ENCODE measurements at places on chromosomes 4 and X. TPM values are rescaled to one million over a fixed set of nuclear protein-coding genes. Genes with fewer than 3 reads are reported as not detected.

DNA sequence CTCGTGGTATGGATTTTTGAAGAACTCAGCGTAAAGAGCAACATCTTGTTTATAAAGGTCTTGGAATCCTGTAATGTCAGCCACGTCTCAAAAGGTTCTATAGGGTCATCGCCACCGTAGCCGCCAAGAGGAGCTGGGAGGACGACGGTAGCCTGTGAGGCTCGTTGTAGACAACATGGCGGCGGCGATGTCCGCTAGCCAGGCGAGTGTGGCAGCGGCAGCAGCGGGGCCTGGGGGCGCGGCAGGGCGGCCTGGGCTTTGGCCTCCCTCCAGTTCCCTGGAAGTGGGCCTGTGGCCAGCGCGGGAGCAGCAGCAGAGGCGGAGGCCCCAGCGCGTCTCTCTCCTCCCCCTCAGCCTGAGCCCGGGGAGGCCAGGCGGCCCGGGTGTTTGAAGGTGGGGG is 143.5 kb upstream of the PBDC1 start:
- H3K4me3 ChIP-seq, result no peak overlapping the region
- H3K27ac ChIP-seq, result no peak overlapping the region
- H3K36me3 ChIP-seq, result no peaks in the 10 kb centered on the region
- no peaks in the 10 kb centered on the region for H3K4me1 ChIP-seq
- DNase-seq, result no peak
- no peaks in the 10 kb centered on the region for H3K27me3 ChIP-seq

- H3K27ac ChIP-seq, result peak overlapping the region; percentile 86
- H3K27me3 ChIP-seq, result no peaks in the 10 kb centered on the region
- DNase-seq, result no peak
- peaks cover 21% of the 10 kb centered on the region for H3K4me1 ChIP-seq
These were observed 4.6 kb upstream of the KANTR start for GRCh38 chrX:53089224-53089842.

DNA sequence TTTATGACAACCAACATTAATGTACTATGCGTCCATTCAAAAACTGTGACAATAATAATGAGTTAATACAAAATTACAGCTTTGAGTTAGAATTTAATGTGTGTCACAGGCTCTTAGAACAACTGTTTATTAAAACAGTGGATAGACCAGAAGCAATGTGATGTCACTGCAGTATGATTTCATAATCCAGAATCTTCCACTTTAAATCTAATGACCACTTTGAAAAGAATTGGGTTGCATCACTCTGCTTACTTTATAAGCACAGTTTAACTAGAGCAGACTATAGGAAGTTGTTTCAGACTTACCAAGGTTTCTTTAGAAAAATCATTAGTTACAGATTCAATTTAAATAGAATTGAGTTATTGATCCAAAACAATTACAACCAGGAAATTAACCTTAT is 758.5 kb downstream of the KCTD8 start:
- no peak overlapping the region for H3K4me3 ChIP-seq
- no peaks in the 10 kb centered on the region for H3K4me1 ChIP-seq
- H3K36me3 ChIP-seq, result no peaks in the 10 kb centered on the region
- H3K27me3 ChIP-seq, result no peaks in the 10 kb centered on the region
- no peak overlapping the region for H3K27ac ChIP-seq
- no peak for DNase-seq

DNA sequence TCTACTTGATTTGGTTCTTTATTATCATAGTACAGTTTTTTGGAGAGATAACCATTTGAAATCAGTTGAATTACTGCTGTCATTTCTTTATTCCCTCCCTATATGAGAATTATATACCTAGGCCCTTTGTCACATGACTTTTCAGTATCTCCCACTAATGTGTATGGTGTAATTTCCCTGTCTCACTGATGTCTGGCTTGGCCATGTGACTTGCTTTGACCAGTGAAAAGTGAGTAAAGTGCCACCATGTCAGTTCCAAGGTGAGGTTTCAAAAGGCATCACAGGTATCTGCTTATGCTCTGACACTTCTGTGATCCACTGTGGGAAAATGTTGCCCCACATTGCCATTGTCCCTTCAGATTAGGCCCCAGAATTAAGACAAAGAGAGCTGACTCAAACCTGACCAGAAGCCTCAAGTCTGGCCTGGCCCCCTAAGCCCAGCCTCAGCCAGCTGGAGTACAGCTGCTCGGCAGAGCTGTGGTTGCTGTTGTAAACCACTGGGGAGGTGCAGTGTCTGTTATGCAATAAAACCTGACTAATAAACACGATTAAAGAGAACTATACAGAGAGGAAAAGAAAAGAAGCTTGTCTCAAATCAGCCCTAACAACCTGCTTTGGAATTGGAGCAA is 27.5 kb downstream of the SETD7 start:
- no peak overlapping the region for H3K27ac ChIP-seq
- no peak overlapping the region for H3K4me3 ChIP-seq
- peaks cover 6% of the 10 kb centered on the region for H3K36me3 ChIP-seq
- H3K4me1 ChIP-seq, result no peaks in the 10 kb centered on the region
- no peaks in the 10 kb centered on the region for H3K27me3 ChIP-seq

DNA sequence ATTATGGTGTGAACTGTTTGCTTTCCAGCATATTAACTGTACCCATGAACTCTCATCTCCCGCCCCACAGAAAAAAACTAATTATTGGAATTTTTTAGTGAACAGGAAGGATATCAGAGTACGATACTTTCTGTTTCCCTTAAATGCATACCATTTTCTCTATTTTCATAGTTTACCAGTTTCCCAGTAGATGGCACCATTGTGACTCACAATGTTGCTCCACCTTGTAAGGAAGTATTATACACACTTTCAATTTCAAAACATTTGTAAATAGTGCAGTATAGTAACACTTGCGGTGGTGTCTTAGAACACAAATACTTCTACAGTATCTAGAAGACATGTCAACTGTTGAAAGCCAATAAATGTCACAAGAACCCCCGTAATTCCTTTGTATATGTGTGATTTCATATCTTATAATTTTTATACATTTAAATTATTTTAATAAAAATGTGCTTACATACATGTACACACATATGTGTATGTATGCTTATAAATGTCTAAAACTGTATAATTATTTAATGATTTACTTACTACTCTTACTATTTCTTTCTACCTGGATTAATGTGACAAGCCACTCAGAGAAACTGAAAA is 167.3 kb downstream of the SLIT2 start:
- no peak overlapping the region for H3K27ac ChIP-seq
- no peaks in the 10 kb centered on the region for H3K36me3 ChIP-seq
- H3K4me3 ChIP-seq, result no peak overlapping the region
- H3K27me3 ChIP-seq, result no peaks in the 10 kb centered on the region

GRCh38 chr4:13493793-13494192 is 9.7 kb upstream of the RAB28 start:
- H3K4me1 ChIP-seq, result no peaks in the 10 kb centered on the region
- H3K4me3 ChIP-seq, result no peak overlapping the region
- no peak overlapping the region for H3K27ac ChIP-seq
- peaks cover 10% of the 10 kb centered on the region for H3K27me3 ChIP-seq
- DNase-seq, result no peak
- no peaks in the 10 kb centered on the region for H3K36me3 ChIP-seq

DNA sequence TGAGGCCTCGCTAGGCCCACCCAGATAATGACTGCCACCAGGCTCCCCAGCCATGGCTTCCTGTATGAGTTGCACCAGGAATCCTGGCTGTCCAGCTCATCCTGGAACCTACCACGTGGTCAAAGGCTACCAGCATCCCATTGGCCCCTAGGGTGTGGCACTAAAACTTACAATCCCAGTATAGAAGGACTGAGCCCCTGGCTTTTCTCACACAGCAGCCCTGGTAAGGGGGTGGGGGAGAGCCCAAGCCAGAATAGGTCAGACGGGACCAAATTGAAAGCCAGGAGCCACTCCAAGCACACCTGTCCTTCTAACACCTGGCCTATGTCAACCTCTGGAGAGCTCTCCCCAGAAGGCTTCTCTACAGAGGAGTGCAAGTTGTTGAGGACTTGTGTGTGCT is 269.3 kb upstream of the AGTR2 start:
- no peak for DNase-seq
- no peaks in the 10 kb centered on the region for H3K36me3 ChIP-seq
- peaks cover 9% of the 10 kb centered on the region for H3K27me3 ChIP-seq
- H3K4me1 ChIP-seq, result peaks cover 3% of the 10 kb centered on the region

DNA sequence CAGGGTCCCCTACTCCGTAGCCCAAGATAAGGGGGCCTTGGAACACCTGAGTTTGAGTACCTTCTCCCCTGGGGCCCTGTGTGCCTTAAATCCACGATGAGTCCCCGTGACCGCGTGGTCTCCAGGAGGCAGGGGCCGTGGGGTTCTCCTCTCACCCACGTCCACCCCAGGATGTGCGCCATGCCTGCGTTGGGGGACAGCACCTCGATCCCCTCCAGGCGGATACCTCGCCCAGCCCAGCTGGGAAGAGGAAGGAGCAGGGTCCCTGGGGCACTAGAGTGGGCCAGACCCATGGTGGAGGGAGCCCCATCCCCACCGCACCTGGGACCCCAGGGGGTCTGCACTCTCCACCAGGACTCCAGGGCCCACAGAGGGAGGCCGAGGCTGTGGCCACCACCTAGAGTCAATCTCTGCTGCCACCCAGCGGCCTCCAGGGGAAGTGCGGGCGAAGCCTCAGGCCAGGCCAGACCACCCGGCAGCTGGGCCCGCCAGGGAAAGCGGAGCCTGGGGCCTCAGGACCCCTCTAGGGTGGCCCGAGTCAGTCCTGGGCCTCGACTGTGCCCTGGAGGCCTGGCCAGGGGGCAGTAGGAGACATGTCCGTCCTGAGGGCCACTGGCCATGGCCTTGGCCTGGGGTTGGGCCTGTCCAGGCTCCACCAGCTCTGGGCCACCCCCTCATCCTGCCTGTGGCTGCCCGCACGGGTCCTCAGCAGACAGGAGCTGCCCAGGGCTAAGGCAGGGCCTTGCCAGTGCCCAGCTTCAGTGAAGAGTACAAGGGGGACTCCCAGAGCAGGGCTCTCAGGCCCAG is 55.0 kb downstream of the FAM53A start:
- H3K36me3 ChIP-seq, result no peaks in the 10 kb centered on the region
- no peaks in the 10 kb centered on the region for H3K27me3 ChIP-seq
- H3K4me1 ChIP-seq, result no peaks in the 10 kb centered on the region

GRCh38 chr4:24102621-24103020 is 212.8 kb upstream of the PPARGC1A start:
- no peak for DNase-seq
- no peaks in the 10 kb centered on the region for H3K4me1 ChIP-seq
- H3K27ac ChIP-seq, result no peak overlapping the region
- H3K36me3 ChIP-seq, result no peaks in the 10 kb centered on the region
- H3K4me3 ChIP-seq, result no peak overlapping the region
- H3K27me3 ChIP-seq, result no peaks in the 10 kb centered on the region

DNA sequence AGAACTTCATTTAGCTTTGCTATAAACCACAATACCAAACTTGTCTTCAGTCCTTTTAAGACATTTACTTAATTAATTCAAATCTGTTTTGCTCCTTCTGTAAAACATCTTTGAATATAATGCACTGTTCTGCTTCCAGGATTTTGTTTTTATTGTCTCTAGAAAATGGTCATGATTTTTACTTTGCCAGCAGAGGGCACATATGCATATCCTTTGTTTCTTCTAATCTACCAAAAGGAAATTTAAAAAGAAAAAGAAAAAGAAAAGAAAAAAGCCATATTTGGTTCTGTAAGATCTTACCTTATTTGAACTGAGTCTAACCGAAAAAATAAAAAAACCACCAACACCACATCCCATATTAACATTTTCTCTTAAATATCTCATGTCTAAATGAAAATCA is 101.9 kb upstream of the CCSER1 start:
- no peak for DNase-seq
- H3K4me1 ChIP-seq, result no peaks in the 10 kb centered on the region
- no peak overlapping the region for H3K27ac ChIP-seq
- H3K4me3 ChIP-seq, result no peak overlapping the region
- no peaks in the 10 kb centered on the region for H3K36me3 ChIP-seq
- H3K27me3 ChIP-seq, result no peaks in the 10 kb centered on the region

DNA sequence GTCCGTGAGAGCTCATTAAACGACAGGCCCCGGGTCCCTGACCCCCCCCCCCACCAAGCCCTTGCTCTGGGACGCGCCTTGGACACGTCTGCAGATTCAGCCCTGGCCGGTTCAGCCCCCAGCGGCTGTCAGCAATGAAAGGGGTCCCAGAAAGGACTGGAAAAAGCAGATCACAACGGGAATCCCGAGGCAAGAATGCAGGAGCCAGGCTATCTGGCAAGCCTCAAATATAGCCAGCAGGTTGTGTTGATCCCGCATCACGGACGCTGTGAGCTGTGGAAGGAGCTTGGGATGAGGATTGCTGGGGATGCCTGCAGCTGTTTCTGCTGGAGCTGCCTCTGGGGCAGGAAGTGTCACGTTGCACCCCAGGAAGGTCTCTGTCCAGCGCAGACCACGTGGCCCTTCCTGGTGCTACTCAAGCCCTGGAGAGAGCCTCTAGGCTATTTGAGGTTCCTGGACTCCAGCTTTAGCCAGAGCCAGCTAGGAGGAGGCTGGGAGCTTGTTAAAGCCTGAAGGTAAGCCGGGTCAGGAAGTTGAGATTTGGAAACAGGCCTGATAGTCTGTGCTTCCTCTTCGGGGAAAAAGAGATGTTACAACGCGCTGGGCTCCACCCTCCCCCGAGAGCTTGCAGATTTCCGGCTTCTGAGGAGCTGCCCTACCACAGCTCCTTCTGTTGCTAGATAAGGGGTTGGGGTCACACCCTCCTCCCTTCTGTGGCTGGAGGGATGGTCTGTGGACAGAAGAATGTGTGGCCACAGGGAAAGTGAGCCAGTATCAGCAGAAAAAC is 19.3 kb upstream of the CSF2RA start:
- peak overlapping the region; percentile 94 for H3K27ac ChIP-seq
- DNase-seq, result peak; percentile 88
- peaks cover 10% of the 10 kb centered on the region for H3K27me3 ChIP-seq
- peak overlapping the region; percentile 18 for H3K4me3 ChIP-seq

- no peaks in the 10 kb centered on the region for H3K36me3 ChIP-seq
- no peak overlapping the region for H3K4me3 ChIP-seq
- no peaks in the 10 kb centered on the region for H3K27me3 ChIP-seq
- DNase-seq, result peak; percentile 43
- no peaks in the 10 kb centered on the region for H3K4me1 ChIP-seq
These were observed 214.0 kb upstream of the UGT8 start for GRCh38 chr4:114384629-114385028.

- H3K27me3 ChIP-seq, result no peaks in the 10 kb centered on the region
- no peak overlapping the region for H3K4me3 ChIP-seq
- no peak for DNase-seq
- no peak overlapping the region for H3K27ac ChIP-seq
- H3K4me1 ChIP-seq, result no peaks in the 10 kb centered on the region
These were observed 4.2 kb downstream of the MYOZ2 start for GRCh38 chr4:119139822-119140252.

GRCh38 chr4:10086506-10087120 is 30.0 kb downstream of the WDR1 start:
- H3K4me1 ChIP-seq, result peaks cover 3% of the 10 kb centered on the region
- no peaks in the 10 kb centered on the region for H3K27me3 ChIP-seq
- H3K36me3 ChIP-seq, result peaks cover 99% of the 10 kb centered on the region
- DNase-seq, result no peak

IKBKG gene
- polyA plus RNA-seq, result 38.3 TPM

STOX2 gene
- 1.3 TPM for polyA plus RNA-seq

ZNF674 gene
- polyA plus RNA-seq, result 2.8 TPM

SLC34A2 gene
- polyA plus RNA-seq, result 28.4 TPM

FGF5 gene
- 0.02 TPM for polyA plus RNA-seq

GPR82 gene
- 0.50 TPM for polyA plus RNA-seq

NBDY gene
- polyA plus RNA-seq, result 32.6 TPM

HNRNPD gene
- polyA plus RNA-seq, result 269 TPM
